Thoracic aorta (tissue), 2 donors: ENCODE measurements at places on chromosomes 4 and X. TPM values are rescaled to one million over a fixed set of nuclear protein-coding genes. Genes with fewer than 3 reads are reported as not detected.

The GUCY1B1 gene
- 34.1 TPM for total RNA-seq

The RBM47 gene
- 56.7 TPM for total RNA-seq

The NPY2R gene
- total RNA-seq = 6.5 TPM

The HDX gene
- 6.0 TPM for total RNA-seq

The NAT8L gene
- not detected for total RNA-seq

The FNIP2 gene
- 47.9 TPM for total RNA-seq

The MAGEA12 gene
- not detected for total RNA-seq

The CFAP47 gene
- total RNA-seq = not detected

The DKK2 gene
- 0.27 TPM for total RNA-seq

The SLC25A14 gene
- total RNA-seq = 10.6 TPM

The CHM gene
- total RNA-seq = 14.9 TPM

The KIF4A gene
- not detected for total RNA-seq

The THOC2 gene
- 123 TPM for total RNA-seq

The MAGEE2 gene
- total RNA-seq = 0.68 TPM
